Stimulated activated CD4-positive, alpha-beta T cell treated with anti-CD3 and anti-CD28 coated beads, TNF-alpha, amount 100 ng/mL, for 24 hours (primary cell): ENCODE measurements at places on chromosomes 6 and 20.

DNA sequence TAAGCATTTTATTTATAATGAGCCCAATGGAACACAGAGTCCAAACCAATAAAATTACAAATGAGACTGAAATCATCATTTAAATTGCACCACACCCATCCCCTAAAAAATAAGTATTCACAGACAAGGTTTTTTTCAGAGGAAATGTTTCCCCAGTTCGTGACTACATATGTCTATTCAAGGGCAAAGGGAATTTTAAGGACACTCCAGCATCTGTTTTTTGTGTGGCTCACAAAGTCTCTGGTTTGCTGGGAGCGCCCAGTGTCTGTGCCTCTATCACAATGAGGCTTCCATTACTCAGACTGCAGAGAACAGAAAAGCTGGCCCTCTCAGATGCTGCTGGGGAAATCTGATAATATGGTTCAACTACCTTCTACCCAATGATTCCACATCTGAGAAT, 16.0 kb downstream of the TBX18 start:
- no peak for DNase-seq

DNA sequence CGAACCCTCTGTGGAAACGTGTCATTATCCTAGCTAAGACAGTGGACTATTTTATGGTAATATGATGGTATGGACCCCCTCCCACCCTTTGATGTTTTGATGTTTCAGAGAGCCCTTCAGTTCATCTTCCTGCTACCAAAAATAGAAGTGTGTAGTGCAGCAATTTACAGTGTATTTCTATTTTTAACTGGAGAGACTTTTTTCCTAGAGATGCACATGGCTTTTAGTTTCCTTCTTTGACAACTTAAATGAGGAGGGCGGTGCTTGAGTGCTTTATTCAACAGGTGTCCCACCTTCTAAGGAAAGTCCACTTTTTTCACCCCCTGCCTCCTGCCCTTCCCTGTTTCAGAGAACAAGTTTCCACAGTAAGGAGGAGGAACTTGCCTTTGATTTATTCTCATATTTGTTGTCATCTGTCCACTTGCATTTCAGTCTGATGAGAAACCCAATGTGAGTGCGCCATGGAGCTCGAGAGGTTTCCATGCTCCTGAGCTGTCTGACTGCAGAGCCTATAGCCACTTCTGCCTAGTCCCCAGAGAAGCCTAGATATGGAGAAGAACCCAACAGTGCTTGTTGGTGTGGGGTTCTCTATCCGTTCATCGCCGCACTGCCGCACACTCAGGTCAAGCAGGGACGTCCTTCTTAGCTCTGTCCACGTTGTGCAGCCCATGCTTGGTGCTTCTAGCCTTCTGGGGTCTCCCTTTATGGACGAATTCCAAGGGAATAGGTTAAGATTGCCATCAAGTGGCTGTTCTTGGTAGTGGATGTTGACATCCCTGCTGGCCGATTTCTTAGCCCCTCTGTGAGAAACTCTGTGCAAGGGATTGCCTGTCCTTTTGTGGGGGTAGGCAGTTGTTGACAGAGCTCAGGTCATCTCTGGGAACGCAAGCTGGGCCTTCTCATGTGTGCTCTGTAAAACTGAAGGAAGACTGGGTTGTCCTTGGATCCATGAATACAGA, 144.2 kb downstream of the JARID2 start:
- no peak for DNase-seq

DNA sequence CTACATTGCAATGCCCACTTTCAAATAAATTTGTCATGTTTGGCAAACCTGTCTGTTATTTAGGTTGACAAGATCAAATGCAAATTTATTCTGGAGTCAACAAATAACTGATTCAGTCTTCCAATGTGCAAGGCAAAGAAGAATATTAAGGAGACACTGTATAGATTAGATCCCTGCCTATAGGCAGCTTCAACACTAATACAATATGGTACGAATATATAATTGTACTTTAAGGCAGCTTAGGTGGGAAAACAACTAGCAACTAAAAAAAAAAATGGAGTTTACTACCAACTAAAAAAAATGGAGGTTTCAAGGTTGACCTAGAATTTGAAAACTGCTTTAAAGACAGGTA, 1.7 kb upstream of the PHF10 start:
- no peak for DNase-seq

- no peak for DNase-seq
These were observed 148.7 kb downstream of the PRL start for GRCh38 chr6:22147921-22148776.

DNA sequence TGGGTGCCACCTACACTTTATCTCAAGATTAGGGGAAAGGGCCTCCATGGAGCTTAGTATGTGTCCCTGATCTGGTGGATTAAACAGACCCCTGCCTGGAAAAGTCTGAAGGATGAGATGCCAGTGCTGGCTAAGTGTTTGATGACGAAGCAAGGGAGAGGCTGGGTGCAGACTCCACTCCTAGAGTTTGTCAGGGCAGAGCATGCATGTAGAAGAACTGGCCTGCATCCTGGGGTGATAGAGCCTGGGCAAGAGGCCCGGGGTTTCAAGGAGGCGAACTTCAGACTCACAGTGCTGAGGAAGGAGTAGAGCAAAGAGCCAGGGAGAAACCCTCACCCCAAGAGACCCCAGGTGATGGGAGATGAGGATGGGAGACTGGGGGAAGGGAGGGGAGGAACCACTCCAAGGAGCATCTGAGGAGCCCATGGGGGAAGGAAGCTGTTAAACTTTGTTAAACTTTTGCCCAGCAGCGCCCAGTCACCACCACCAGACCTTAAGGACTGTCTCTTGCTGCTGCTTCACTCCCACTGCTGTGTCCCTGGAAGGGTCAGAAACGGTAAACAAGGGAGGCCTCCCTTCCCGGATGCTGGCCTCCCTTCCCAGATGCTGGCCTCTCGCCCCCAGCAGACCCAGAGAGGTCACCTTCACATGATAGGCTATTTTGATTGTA, 61.6 kb downstream of the RPRD1B start:
- DNase-seq = no peak

DNA sequence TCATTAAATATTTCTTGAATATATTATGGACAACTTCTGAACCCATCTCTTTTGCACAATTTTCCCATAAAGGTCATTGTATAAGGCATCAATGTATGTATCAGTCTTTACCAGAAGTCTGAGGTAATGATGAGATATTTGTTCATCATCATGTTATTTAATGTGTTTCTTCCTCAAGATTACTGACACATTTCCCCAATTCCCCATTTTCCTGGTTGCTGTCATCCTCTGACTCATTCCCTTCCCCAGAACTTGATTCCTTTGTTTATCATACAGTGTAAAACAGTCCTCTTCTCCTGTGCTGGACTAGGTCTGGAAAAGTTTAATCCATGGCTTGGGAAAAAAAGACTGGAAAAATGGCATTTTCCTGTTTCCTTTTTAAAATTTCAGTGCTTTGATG, 107.9 kb upstream of the FLRT3 start:
- DNase-seq = no peak

GRCh38 chr6:129233458-129234134, 350.7 kb downstream of the LAMA2 start:
- DNase-seq = no peak

GRCh38 chr6:91366781-91367180, 779.9 kb upstream of the MAP3K7 start:
- no peak for DNase-seq

DNA sequence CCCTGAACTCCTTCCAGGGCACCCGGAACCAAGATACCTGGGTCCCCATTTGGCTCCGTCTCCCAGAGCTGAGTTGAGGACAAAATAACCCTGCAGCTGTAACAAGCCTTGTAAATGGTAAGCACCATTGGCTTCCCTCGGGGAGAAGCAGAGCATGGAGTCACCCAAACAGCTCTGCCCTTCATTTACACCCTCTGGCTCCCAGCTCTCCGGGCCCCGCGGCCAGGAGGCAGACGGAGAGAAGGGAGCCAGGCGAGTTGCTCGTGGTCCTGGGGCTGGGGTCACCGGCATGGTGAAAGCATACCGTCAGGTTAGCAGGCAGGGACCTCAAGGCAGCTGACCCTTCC, 2.1 kb downstream of the TFEB start:
- DNase-seq = no peak

GRCh38 chr6:30035784-30036183, 25.3 kb upstream of the POLR1H start:
- DNase-seq = no peak

DNA sequence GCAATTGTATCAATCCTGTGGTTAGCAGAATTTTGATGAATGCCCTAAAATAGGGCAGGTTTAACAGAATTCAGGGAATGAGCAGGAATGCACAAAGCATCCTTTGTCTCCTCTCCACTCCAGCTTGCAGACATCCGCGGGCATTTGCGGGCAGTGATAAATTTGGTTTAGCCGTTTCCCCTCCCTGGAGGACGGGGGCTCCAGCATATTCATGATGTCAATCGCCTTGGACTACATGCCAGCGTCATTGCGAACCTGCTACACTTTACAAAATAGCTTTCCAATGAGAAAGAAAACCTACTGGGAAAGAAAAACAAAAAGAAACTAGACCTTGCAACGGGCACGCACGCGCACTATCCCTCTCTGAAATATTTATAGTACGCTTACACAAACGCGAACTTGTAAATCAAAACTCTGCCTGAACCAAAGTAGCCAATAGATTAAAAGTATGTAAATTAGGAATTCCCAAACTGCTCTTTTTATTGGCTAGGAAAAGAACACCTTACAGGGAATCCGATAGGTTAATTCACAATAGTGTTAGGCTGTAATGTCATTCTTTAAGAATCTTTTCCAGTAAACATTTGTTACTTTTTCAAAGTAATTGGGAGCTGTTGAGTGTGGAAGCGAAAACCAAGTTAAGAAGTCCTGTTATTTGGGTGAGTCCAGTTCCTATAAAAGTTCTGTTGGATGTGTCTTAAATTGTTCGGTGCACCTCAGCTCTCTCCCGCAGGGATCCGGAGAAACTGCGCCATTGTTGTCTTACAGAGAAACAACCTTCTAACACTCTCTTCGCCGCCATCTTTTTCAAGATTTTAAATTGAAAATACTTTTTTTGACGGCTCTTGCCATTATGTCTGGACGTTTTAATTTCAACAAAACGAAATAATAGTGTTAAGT, 136.7 kb downstream of the HFE start:
- DNase-seq = no peak

DNA sequence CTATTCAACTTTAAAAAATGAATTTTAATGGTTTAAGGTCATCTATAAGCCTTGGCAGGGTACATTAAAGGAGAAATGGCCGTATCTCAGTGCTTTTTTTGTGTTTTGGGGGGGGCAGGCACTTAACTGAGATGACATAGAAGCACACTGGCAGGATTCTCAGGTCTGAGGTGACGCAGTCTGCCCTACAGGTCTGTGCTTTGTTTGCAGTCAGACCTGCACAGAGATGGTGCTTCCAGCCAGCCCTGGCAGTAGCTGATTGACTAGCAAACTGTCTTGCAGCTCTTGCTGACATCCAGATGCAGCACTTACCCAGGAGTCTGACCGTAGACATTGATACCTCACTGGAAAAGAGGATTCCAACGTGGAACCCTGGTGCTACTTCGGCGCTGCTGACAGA, 249.1 kb downstream of the FOXC1 start:
- no peak for DNase-seq

GRCh38 chr6:29762051-29762450, 38.8 kb downstream of the HLA-F start:
- no peak for DNase-seq

DNA sequence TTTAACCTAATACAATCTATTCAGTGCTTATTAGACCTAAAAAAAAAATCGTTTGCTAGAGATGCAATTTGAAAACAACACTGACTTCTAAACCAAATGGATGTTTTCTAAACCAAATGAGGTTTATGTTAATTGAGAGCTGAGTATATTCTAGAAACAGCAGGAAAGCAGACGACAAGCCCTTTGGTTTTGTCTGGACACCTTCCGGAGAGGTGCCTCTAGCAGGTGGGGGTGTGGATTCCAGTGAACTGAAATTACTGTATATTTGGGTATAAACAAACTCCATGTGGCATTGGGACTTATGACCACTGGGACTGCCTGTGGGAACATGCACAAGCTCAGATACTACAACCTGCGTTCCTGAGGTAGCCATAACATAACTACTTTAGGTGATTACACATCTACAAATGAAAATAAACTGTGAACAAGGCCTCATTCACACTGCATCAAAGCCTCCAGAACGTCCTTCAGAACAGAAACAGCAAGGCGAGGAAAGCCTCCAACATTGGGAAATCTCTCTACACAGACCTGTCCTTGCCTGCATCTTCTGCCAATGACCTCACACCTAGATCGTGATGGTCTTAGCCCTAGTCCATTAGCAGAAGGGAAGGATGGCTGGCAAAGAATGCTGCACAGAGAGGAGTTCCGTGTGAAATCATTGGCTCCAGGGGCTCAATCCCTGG, 206.8 kb upstream of the FOXQ1 start:
- DNase-seq = no peak

GRCh38 chr6:18491308-18492045, 104.3 kb downstream of the RNF144B start:
- no peak for DNase-seq
